ENCODE measurements at places on chromosomes 13 and 19.

DNA sequence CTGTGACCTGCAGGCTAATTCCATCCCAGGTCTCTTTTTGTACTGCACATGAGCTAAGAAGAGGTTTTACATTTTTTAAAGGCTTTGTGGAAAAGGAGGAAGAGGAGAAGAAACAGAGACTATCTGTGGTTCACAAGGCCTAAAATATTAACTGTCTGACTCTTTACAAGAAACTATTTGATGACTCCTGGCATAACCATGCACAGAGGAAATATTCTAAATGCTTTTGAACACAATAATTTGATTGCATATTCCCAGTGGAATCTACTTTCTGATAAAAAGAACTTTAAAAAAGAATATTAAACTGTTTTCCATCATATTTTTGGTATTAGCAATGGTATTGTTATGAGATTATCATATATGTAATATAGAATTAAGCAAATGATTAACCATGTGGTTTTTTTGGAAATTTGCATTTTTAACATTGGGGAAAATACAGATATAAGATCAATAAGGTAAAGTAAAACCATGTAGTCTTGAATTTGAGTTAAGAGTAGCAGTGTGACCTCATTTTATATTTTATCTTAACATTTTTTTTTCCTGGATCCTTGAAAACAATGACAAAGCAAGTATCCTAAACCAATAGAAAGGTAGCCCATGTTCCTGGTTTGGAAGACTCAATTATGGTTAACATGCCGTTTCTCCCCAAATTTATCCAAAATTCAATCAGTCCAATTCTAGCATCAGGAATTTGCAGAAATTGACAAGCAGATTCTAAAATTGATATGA, 251.0 kb downstream of the UQCRFS1 start:
- no peak for DNase-seq

DNA sequence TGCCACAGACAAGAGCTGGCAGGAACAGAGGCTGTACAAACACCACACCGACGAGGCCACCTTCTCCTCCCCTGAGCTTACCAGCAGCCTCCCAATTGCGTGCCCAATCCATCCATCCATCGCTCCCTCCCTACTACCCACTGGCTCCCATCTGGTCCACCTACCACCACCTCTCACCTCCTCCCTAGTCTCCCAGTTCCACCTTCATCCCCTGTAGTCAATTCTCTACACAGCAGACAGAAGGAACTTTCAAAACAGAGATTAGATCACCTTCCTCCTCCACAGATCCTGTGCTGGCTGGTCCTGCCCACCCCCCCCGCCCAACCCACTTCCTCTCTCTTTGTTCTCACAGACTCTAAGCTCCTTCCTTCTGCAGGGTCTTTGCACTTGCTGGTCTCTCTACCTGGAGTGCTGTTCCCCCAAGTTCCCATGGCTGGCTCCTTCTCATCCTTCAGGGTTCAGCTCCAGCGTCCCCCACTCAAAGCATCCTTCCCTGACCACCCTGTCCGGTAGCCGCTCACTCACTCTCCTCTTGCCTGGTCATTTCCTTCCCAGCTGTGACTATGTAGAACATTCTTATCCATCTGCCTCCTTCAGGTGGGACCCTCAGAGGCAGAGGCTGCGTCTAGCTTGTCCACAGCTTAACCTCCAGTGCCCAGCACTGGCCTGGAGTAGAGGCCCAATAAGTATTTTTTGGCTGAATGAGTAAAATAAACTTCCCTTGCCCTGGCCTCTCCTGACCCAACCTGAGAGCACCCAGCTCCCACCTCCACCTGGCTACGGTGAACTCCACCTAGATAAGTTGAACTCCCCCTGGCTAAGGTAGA, 23.0 kb downstream of the PIN1 start:
- no peak for DNase-seq

- no peak for DNase-seq
These were observed 13.4 kb upstream of the C19orf33 start for GRCh38 chr19:38290631-38291147.

GRCh38 chr13:51297556-51297955, 41.9 kb upstream of the SERPINE3 start:
- no peak for DNase-seq

DNA sequence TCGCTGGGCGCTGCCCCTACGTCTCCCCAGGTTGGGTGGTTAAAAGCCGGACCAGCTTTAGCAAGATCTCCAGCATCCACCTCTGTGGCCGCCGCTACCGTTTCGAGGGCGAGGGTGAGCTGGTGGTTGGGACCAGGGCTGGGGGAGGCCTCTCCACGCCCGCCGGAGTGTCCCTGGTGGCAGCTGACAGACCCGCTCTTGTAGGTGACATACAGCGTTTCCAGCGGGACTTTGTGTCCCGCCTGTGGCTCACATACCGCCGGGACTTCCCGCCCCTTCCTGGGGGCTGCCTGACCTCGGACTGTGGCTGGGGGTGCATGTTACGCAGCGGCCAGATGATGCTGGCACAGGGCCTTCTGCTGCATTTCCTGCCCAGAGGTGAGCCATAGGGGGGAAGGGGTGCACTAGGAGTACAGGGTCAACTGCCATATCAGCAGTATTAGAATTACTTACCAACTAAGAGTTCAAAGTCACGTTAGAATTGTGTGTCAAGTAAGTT, 1.1 kb downstream of the ATG4D start:
- no peak for DNase-seq

DNA sequence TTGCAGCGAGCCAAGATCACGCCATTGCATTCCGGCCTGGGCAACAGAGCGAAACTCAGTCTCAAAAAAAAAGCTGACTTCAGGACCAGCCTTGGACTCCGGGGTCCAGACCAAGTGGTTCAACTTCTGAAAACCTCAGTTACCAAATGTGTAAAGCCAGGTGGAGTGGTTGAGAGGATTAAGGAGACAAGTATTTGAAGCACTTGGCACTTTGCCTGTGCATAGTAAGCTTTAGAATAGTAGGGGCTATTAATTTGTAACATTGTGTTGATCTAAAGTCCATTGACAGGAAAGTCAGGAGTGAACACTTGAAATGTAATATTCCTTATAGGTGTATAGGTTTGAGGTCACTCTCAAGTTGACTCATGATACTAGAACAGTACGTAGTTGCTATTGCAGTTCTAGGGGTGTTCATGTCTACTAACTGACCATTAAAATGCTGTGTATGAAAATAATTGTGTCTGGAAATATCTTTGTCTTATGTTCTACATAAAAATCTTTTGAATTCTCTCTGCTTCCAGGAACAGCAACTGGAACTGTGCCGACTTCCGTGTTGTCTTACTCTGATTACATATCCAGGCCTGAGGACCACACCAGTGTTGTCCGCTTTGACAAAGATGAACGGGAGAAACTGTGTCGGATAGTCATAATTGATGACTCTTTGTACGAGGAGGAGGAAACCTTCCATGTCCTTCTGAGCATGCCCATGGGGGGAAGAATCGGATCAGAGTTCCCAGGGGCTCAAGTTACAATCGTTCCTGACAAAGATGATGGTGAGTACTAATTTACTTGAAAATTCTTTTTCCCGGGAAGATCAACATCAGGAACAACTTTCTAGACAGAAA, 97.4 kb downstream of the FREM2 start:
- DNase-seq: no peak

GRCh38 chr19:44587963-44588770, 25.2 kb upstream of the IGSF23 start:
- peak; percentile 84 for DNase-seq

DNA sequence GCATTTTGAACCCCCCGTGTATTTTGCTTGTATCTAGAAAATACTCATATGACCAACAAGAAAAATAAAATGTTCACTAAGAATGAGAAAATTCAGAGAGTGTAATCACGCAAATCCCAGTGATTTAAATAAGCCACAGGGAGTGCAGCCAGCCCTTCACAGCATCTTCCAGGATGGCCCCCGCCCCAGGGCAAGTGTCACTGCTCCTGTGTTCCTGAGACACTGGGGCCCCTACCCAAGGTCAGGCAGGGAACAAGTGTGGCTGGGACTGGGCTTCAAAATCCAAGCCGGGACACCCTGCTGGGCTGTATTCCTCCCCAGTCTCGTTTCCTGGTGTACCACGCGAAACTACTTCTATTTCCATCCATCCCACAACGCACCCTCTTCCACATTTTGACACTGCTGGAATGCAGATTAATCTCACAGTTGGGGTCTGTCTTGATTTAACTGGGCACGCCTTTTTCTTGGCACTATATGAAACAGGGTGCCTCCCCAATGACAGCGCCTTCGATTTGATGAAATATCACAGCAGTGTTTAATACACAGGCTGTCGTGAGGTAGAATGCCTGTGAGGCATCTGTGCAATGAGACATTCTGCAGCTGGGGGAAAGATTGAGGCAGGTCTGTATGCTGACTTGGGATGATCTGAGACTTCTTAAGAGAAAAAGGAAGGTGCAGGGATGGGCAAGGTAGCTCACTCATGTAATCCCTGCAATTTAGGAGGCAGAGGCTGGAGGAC, 18.3 kb upstream of the CCNP start:
- no peak for DNase-seq

GRCh38 chr13:113017506-113018215, 48.6 kb downstream of the MCF2L start:
- no peak for DNase-seq

GRCh38 chr13:52969373-52969772, 59.2 kb upstream of the OLFM4 start:
- no peak for DNase-seq

DNA sequence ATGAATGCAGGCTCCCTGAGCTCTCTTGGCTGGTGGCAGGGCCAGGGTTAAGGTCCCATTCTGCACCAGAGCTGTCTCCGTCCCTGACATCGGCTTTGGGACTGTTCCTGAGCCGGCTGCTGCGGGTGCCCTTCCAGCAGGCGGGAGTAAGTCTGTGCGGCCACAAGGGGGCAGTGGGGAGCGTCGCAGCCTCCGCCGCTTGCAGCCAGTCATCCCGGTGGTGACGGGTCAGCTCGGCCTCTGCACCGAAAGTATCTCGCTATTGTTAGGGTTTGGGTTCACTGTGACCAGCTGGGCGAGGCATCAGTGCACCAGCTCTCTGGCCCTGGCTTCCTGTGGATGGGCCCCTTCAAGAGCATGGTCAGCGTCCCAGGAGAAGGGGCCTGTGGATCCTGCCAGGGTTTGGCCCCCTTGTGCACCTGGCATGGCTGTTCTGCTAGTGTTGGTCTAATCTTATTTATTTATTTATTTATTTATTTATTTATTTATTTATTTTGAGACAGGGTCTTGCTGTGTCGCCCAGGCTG, 15.1 kb downstream of the NDUFB7 start:
- DNase-seq: peak; percentile 83

- DNase-seq: no peak
These were observed 57.4 kb upstream of the UBE2L5 start for GRCh38 chr13:30364876-30365275.

GRCh38 chr19:17468302-17469091, 1.8 kb upstream of the SLC27A1 start:
- DNase-seq: no peak

GRCh38 chr19:11964496-11964857, 363 bp upstream of the ZNF763 start:
- DNase-seq: no peak

DNA sequence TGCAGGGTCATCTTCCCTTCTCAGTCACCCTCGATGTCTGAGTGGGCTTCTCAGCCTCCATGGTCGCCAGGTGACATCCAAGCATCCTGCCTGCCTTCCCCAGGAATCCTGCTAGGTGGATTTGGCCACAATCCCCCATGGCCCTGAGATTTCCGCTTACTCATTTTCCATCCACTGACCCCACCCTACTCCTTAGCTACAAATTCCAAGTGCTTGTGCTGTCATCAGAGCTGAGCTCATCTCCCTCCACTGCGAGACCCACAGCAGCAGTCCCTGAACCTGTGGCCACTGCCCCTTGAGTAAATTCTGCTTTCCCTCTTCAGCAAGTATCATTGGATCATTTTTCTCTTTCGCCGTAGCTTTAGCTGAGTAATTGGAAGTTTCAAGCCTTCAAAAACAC, 90.5 kb upstream of the ANKRD10 start:
- peak; percentile 31 for DNase-seq

DNA sequence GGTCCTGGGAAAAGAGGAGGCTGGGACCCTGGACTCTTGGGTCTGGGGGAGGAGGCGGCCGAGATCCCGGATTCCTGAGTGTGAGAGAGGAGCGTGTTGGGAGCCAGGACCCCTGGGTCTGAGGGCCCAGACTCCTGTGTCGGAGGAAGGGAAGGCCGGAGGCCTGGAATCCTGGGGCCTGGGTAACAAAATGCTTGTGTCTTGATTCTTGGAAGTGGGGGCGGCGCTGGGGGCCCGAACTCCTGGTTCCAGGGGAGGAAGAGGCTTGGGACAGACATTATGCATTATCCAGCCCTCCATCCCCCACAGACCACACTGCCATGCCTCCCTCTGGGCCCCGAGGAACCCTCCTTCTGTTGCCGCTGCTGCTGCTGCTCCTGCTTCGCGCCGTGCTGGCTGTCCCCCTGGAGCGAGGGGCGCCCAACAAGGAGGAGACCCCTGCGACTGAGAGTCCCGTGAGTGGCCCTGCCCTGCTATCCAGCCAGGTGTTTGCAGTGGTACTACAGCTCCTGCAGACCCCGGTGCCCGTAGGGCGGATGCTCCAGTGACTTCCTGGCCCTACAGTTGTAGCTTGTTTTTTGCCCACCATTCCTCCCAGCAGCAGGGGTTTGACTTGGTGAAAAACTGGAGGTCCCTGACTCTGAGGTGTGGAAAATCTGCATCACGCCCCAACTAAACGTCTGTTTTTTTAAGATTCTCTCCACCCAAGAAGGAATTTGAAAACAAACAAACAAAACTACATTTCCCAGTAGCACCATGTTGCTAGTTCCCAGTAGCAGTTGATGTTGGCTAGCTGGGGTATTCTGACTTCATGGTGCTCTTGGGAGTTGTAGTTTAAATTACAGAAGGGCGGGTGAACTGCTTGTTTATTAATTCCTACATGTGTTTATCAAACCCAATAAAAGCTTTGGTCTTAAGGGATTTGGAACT, 630 bp downstream of the NUCB1 start:
- no peak for DNase-seq

DNA sequence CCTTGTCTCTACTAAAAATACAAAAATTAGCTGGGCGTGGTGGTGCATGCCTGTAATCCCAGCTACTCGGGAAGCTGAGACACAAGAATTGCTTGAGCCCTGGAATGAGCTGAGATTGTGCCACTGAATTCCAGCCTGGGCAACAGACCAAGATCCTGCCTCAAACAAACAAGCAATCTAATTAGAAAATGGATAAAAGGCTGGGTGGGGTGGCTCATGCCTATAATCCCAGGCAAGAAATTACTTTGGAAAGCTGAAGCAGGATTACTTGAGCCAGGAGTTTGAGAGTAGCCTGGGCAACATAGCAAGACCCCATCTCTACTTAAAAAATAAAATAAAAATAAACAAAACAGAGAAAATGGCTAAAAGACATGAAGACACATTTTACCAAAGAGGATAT, 77.0 kb downstream of the CAB39L start:
- DNase-seq: no peak

GRCh38 chr19:38654628-38655055, 7.2 kb downstream of the ACTN4 start:
- peak; percentile 62 for DNase-seq

- no peak for DNase-seq
These were observed 54.9 kb downstream of the DPY19L3 start for GRCh38 chr19:32460476-32460875.

GRCh38 chr19:45200568-45200967, 22.0 kb downstream of the BLOC1S3 start:
- DNase-seq: peak; percentile 74

GRCh38 chr19:33676999-33677665, 55.4 kb downstream of the CHST8 start:
- DNase-seq: no peak
